ENCODE measurements at places on chromosomes 3 and 15. TPM values are rescaled to one million over a fixed set of nuclear protein-coding genes. Genes with fewer than 3 reads are reported as not detected.

ZMYND10 gene
- total RNA-seq = 1.2 TPM

ESYT3 gene
- total RNA-seq = 0.93 TPM

IL17RC gene
- 15.2 TPM for total RNA-seq

CP gene
- 6.5 TPM for total RNA-seq

APPL1 gene
- 22.5 TPM for total RNA-seq

GOLGA8S gene
- total RNA-seq = 0.18 TPM

HACD2 gene
- 45.3 TPM for total RNA-seq

CACNA2D2 gene
- 0.42 TPM for total RNA-seq

PROK2 gene
- not detected for total RNA-seq

FYTTD1 gene
- total RNA-seq = 34.6 TPM

DPPA4 gene
- not detected for total RNA-seq

BNIP2 gene
- 80.5 TPM for total RNA-seq

JAGN1 gene
- 52.1 TPM for total RNA-seq

PLSCR5 gene
- not detected for total RNA-seq

FSIP1 gene
- total RNA-seq = 0.51 TPM
